ENCODE measurements at places on chromosomes 6 and 20.
A peak's percentile ranks its signal among the peaks of the same experiment; 100 is the strongest.

DNA sequence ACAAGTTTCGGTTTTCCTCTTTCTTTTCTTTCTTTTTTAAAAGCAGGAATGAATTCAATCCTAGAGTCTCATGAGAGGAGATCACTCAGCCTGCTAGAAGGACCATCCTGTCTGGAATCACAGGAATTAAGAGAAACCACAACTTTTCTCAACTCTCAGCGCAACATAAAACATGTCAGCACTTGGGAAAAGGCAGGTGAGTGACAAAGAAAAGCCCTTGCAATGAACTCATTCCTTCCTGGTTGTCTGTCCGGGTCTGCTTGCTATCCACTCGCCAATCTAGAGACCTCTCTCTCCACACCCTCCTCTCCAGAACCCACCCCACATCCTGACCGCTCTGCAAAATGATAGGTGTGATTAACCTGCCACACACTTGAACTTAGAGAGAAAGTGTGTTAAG, 253.8 kb downstream of the LY86 start:
- no peak for DNase-seq

DNA sequence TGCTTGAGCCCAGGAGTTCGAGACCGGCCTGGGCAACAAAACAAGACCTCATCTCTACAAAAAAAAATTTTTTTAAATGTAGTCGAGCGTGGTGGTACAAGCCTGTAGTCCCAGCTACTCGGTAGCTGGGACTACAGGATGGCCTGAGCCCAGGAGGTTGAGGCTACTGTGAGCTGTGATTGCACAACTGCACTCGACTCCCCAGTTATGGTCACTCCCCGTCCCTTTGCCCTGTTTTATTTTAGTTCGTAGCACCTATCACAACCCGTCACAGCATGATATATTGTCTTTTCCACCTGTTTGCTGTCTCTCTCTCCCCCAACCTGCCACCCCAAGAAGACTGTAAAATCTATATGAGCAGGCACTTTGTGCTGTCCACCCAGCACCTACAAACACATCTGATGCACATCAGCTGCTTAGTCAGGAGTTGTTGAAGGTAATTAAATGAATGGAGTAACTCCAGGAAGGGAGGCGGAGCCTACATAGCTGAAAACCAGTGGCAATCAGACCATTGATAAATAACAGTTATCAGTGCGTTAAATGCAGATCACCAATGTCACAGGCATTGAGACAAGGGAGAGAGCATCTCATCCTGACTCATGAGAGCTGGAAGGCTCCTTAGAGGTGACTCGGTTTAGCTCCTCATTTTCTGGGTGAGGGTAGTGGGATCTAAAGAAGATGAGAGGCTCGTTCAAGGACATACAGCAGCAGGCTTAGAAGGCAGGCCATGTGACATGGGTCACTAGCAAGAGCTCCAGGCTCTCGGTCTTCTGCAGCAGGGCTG, 14.4 kb upstream of the XRN2 start:
- DNase-seq: no peak

GRCh38 chr20:46108435-46108841, 9.7 kb upstream of the CD40 start:
- no peak for DNase-seq

- no peak for DNase-seq
These were observed 458.3 kb upstream of the MAP3K7 start for GRCh38 chr6:91045161-91045560.

DNA sequence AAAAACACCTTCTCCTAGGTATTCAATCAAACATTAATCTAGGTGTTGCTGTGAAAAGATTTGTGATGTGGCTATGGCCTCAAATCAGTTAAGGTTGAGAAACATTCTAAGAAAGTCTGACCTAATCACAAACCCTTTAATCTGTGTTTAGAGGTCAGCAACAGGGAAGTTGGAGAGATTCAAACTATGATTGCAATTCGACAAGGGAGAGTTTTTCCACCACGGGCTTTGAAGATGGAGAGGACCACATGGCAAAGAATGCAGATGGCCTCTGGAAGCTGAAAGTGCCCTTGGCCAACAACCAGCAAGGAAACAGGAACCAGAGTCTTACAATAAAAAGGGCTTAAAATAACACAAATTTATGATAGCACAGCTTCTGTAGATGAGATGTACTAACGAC, 29.6 kb upstream of the LGSN start:
- peak; percentile 48 for DNase-seq

GRCh38 chr20:37365760-37366638, 20.1 kb downstream of the SRC start:
- DNase-seq: peak; percentile 64

- no peak for DNase-seq
These were observed 46.9 kb upstream of the TRIM26 start for GRCh38 chr6:30260036-30260504.

DNA sequence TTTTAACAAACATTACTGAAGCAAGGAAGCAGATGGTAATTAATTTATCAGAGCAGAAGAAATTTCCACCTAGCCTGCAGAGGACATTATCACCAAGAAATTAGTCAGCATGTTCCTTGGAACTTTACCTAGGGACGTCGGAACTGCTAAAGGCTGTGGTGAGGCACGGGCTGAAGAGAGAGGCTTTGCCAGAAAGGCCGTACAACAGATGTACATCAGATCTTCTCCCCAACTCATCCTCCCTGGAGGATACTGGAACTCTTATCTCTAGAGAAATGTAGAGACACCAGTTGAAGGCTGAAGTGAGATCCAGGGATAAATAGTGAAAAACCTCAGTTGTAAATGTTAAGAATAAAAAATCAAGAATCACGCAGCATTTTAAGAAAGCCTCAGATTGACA, 257.1 kb downstream of the SAMD5 start:
- DNase-seq: no peak

Measured in hematopoietic multipotent progenitor cell treated with erythropoietin and hydrocortisone succinate and interleukin-3 and kit ligand, for 4 days (in vitro differentiated cells).